Heart right ventricle (tissue), 16 donors: ENCODE measurements at places on chromosomes 5 and 9. TPM values are rescaled to one million over a fixed set of nuclear protein-coding genes. Genes with fewer than 3 reads are reported as not detected.

The OMD gene
- total RNA-seq: 4.0 TPM

- DNase-seq: no peak
- H3K27me3 ChIP-seq: peaks cover 81% of the 10 kb centered on the region
- H3K27ac ChIP-seq: no peak overlapping the region
- H3K4me1 ChIP-seq: peaks cover 26% of the 10 kb centered on the region
- no peaks in the 10 kb centered on the region for H3K36me3 ChIP-seq
These were observed 15.6 kb downstream of the LHX6 start for GRCh38 chr9:122213102-122213588.

DNA sequence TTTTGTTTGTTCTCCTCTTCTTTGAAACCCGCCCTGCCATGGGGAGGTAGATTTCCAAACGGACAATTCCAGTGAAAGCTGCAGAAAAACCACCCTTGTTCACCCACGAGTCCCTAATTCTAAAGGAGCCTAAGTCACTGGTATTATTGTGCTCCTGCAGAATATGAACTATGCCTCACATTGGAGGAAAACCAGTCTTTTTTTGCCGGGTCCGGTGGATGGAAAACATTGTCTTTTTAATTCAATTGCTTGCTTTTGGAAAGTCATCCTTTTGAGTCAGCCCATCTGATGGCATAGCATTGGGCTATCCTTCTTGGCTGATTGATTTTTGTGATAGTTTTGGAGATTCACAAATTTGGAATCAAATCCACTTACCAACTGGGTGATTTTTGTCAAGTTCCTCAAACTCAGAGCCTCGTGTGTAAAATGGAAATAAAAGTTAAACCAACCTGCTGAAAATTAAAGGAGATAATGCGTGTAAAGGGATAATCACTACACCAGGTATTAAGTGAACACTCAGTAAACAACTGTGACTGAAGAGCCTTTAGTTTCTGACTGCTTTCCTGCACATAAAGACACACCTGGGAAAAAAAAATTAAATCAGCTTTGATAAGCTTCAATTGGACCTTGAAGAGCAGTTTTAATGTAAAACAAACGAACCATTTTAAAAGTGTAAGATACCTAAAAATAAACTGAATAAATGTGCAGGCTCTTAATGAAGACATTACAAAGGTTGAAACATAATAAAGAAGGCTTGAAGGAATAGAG lies 780 bp upstream of the CCNJL start:
- no peak for DNase-seq
- H3K4me1 ChIP-seq: peaks cover 12% of the 10 kb centered on the region
- H3K36me3 ChIP-seq: peaks cover 7% of the 10 kb centered on the region

The HACD4 gene
- 1.9 TPM for total RNA-seq

DNA sequence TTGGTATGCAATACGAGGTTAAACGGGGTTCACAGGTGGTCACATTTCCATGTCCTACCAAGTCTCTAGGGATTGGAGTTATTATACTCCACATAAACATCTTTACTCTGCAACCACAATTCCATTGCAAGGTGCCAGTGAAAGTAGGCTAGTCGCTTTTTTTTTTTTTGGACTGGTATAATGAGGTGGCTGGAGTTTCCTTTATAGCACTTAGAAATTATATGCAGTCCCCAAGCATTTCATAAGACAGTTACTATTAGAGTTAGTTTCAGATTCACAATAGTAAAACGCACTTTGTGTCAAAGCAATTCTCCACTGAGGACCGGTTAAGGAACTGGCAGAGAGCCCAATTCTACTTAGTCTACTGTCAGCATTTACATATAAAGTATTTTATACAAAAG lies 1.4 kb downstream of the MEF2C start:
- H3K27ac ChIP-seq: peak overlapping the region; percentile 91
- H3K4me1 ChIP-seq: peaks cover 4% of the 10 kb centered on the region
- H3K4me3 ChIP-seq: peak overlapping the region; percentile 77
- H3K36me3 ChIP-seq: no peaks in the 10 kb centered on the region
- no peaks in the 10 kb centered on the region for H3K27me3 ChIP-seq

The KLHL3 gene
- total RNA-seq: 24.1 TPM

The SLIT3 gene
- total RNA-seq: 11.5 TPM

DNA sequence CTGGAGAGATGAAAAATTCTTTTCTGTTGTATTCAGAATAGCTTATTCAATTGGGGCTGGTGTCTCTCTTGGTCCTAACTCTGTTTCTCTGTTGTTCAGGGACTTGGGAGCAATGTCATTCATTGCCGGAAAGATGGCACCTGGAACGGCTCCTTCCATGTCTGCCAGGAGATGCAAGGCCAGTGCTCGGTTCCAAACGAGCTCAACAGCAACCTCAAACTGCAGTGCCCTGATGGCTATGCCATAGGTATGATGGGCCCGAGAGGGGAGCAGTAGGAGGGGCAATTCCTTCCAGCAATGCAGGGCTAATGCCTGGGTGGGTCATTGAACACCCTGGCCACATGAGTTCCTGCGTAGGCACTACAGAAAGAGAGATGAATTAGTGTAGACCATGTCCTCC lies 208.9 kb downstream of the PAPPA start:
- no peaks in the 10 kb centered on the region for H3K27me3 ChIP-seq
- H3K36me3 ChIP-seq: no peaks in the 10 kb centered on the region
- no peak overlapping the region for H3K4me3 ChIP-seq
- H3K27ac ChIP-seq: no peak overlapping the region

DNA sequence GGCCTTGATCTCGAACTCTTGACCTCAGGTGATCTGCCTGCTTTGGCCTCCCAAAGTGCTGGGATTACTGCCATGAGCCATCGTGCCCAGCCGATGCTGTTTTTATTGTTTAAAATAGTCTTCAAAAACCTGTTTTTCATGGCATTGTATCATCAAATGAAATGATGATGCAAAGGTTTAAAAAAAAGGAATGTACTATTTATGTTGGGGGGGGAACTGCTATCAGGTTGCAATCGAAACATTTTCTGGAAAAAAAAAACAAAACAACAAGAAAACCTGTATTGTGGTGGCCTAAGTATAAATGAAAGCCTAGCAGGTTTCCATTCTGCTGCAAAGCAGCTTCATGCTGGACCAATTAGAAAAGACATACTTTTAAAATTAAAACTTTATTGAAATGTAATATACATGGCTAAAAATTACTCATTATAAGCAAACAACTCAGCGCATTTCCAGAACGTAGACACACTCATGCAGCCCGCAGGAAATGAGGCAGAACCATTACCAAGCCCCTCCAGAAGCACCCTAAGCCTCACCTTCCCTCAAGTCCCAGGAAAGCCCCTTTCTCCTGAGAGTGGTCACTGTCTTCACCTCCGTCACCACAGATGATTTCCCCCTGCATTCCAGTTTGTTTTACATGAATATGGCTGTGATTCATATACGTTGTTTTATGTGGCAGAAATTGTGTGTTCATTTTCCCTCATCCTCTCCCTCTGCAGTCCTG lies 19.0 kb downstream of the GPR107 start:
- H3K36me3 ChIP-seq: peaks cover 23% of the 10 kb centered on the region
- H3K27me3 ChIP-seq: no peaks in the 10 kb centered on the region
- DNase-seq: no peak
- H3K27ac ChIP-seq: no peak overlapping the region
- H3K4me1 ChIP-seq: peaks cover 23% of the 10 kb centered on the region

GRCh38 chr9:136789523-136789937 lies 1.6 kb upstream of the TMEM141 start:
- no peaks in the 10 kb centered on the region for H3K27me3 ChIP-seq
- H3K4me1 ChIP-seq: peaks cover 20% of the 10 kb centered on the region
- H3K4me3 ChIP-seq: no peak overlapping the region
- no peak for DNase-seq

DNA sequence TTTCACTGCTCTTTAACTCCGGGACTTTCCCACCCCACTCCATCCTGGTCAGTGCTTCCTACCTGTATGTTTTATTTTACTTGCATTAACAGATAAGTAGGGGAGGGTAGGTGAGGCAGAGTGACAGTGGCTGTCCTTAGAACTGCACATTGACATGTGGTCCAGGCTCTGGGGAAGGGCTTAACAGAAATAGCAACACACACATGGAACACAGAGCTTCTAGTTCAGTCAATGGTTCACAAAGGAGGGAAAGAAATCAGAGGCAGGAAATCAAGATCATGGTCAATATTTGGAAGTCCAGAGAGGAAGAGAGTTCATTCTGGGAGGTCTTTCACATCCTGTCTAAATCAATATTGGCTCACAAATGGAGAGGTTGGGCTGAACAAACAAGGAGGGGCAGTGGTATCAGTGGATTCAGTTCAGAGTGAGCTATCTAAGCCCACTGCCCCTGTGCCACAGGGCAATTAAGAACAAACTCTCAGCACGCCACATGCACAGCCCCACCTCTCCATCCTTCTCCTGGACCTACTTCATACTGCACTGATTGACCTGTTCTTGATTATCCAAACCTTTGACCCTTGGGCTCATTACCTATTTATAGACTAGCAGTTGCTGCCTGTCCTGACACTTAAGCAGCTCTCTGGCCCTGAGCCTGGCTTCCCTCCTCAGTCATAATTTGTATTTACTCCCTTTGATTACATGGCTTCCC lies 6.2 kb upstream of the VPS13A start:
- peak; percentile 11 for DNase-seq

The CBY3 gene
- not detected for total RNA-seq

GRCh38 chr5:4532705-4533080 lies 607.4 kb upstream of the ADAMTS16 start:
- no peaks in the 10 kb centered on the region for H3K4me1 ChIP-seq
- no peak for DNase-seq
- H3K27me3 ChIP-seq: no peaks in the 10 kb centered on the region
- no peak overlapping the region for H3K27ac ChIP-seq
- no peaks in the 10 kb centered on the region for H3K36me3 ChIP-seq
- H3K4me3 ChIP-seq: no peak overlapping the region

GRCh38 chr5:51039424-51040329 lies 343.6 kb upstream of the ISL1 start:
- H3K27me3 ChIP-seq: no peaks in the 10 kb centered on the region
- no peaks in the 10 kb centered on the region for H3K36me3 ChIP-seq
- H3K4me3 ChIP-seq: no peak overlapping the region
- DNase-seq: no peak
- H3K27ac ChIP-seq: no peak overlapping the region

The TMEM252 gene
- not detected for total RNA-seq

- no peaks in the 10 kb centered on the region for H3K4me1 ChIP-seq
- no peak overlapping the region for H3K4me3 ChIP-seq
These were observed 206.0 kb downstream of the PCSK1 start for GRCh38 chr5:96226941-96227552.
